ENCODE measurements at places on chromosomes 5 and 9.
A peak's percentile ranks its signal among the peaks of the same experiment; 100 is the strongest.

- DNase-seq = no peak
These were observed 26.9 kb downstream of the UIMC1 start for GRCh38 chr5:176979669-176980068.

GRCh38 chr9:79665931-79666330, 94.2 kb downstream of the TLE4 start:
- DNase-seq = peak; percentile 22

GRCh38 chr9:125460883-125461635, 199.4 kb downstream of the GAPVD1 start:
- DNase-seq = no peak

DNA sequence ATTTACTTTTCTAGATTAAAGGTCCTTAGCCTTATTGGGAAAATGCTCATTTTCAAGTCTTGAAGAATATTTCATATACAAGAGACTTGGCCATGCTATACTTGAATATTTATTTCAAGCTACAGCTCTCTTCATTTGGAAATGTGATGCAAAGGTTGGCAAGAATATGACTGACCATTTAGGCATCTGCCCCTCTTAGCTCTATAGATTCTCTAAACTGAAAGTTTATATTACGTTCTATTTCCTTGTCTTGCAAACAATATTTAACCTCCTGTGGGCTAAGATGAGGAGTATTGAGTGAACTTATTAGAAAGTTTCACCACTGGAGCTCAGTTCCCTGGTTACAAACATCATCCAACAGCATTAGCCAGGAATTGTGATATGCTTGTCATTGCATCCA, 593.1 kb downstream of the MAT2B start:
- no peak for DNase-seq
